Mammary epithelial cell (primary cell): ENCODE measurements at places on chromosomes 4 and X. TPM values are rescaled to one million over a fixed set of nuclear protein-coding genes. Genes with fewer than 3 reads are reported as not detected.

DNA sequence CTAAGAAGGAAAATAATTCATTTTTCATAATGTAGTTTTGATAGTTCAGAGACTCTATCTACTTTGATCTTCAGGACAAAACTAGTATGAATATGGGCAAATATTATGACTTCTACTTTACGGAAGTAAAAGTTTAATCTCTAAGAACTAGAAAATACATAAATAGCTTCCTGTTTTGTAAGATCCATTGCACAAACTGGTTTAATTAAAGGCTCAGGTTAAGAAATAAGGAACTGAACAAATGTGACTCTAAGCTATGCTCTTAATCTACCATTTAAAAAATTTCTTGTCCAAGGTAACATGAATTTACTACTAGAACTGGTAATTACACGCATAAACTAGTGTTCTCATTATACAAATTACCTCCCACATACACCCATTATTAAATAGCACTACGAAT lies 360.6 kb downstream of the INPP4B start:
- DNase-seq = no peak

GRCh38 chr4:119227690-119228089 lies 15.2 kb downstream of the USP53 start:
- no peak for DNase-seq

- peak; percentile 52 for DNase-seq
These were observed 44.8 kb downstream of the GRIA2 start for GRCh38 chr4:157265281-157265680.

DNA sequence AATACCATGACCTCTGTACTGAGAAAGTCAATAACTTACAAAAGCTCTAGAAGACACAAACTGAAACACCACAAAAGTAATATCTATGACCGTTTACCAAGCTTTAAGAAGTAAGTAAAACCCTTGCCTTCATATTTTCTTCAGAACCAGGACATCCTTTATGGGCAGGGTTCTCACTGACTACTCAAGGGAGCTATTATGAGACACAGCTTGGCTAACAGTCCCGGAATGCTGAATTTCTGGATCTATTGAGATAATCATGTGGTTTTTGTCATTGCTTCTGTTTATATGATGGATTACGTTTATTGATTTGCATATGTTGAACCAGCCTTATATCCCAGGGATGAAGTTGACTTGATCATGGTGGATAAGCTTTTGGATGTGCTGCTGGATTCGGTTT lies 19.9 kb upstream of the CDS1 start:
- DNase-seq = no peak

The PLP1 gene
- 0.10 TPM for polyA plus RNA-seq
